ENCODE measurements at places on chromosomes 4 and X. TPM values are rescaled to one million over a fixed set of nuclear protein-coding genes. Genes with fewer than 3 reads are reported as not detected.

Gene XAGE1A
- total RNA-seq = 0.75 TPM

Gene AFF2
- 13.4 TPM for total RNA-seq

Gene CHRDL1
- total RNA-seq = 95.8 TPM

Gene FGB
- total RNA-seq = 1.2 TPM

Gene USP26
- not detected for total RNA-seq

Gene NSUN7
- total RNA-seq = 5.7 TPM

Gene MTNR1A
- total RNA-seq = not detected

Gene DGKK
- total RNA-seq = 0.09 TPM

Gene RHOH
- 8.8 TPM for total RNA-seq

Gene TRPC5OS
- not detected for total RNA-seq

DNA sequence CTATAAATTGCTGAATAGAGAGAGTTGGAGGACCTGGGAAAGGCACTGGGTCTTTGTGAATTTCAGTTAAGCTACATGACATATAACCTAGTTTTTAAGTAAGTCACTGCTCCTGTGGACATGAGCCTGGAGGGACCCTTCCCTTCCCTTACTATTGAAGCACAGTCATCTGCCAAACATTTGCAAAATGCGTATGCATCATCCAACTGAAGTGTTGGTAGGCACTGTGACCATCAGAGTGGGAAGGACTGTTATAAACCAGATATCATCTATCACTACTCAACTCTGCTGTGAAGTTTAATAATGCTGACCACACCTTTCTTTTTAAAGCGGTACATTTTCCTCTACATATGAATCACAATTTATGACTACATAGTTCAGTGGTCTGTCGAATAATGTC lies 5.2 kb downstream of the GABRA3 start:
- no peak for DNase-seq

GRCh38 chr4:20960291-20960690 lies 260.0 kb downstream of the PACRGL start:
- no peak for DNase-seq

GRCh38 chrX:26558719-26559386 lies 342.9 kb downstream of the MAGEB5 start:
- no peak for DNase-seq

- no peak for DNase-seq
These were observed 13.5 kb downstream of the RPS6KA3 start for GRCh38 chrX:20253232-20253543.

DNA sequence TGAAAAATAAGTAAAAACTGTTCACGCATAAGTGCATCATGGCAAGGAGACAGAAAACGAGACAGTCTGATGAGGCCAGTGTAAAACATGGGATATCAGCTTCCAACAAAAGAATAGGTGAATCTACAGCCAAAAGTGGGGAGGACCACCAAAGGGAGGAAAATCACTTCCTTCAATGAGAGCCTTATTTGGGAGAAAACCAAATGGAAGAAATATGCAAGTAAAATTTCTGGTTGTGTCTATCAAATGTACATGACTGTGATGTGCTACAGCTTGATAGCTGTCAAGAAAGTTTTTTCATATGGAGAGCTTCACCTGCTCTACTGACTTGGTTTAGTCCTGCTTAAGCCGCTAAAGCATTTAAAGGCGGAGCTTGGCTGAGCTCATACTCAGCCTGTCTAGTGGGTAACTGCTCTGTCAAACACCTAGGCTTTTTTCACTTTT lies 66.2 kb downstream of the MAGEA1 start:
- no peak for DNase-seq

- DNase-seq = peak; percentile 81
These were observed at the start of gene STK32B for GRCh38 chr4:5051278-5052203. Gene STK32B (plus strand): TSS chr4:5051480.

GRCh38 chr4:170400361-170400760 lies 310.6 kb upstream of the AADAT start:
- no peak for DNase-seq

DNA sequence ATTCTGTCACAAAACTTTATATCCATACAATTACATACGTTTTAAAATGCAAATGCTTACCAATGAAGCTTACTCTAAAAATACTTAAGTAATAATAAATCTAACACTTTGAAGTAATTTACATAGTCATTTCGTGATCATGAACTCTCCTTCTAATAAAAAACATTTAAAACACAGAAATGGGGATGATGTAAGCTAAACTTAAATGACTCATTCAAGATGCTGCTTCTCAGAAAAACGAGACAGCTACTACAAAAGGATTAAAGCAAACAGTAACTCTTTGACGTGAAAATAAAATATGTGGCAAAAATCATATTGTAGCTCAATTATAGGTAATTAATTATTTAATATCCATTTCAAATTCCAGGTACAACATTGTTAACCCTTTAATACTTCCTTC lies 148.7 kb downstream of the FGF16 start:
- no peak for DNase-seq

GRCh38 chr4:20456407-20456806 lies 204.7 kb downstream of the SLIT2 start:
- DNase-seq = no peak

GRCh38 chr4:106835919-106836318 lies 200.2 kb downstream of the DKK2 start:
- no peak for DNase-seq

DNA sequence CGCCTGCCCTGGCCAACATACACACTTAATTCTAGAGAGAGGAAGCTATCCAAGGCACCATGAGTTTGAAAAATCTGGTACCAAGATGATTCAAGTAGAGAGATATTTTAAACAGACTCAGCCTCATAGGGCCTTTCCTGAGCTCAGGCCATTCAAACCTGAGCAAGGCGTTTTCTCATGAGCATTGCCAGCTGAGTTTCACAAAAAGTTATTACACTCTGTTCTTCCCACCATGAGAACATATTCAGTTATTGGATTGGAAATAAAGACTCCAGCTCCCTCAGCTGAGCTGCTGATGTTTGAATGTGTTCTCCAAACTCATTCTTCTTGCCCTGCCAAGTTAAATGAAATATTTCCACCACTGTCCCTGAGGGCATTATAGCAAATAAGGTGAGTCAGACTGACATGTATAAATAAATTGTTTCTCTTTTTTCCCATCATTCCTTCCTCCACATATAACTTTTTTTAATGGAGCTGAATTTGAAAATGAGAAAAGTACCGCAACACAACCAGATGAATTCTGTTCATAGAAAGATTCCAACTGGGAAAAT lies 429.6 kb downstream of the RAB28 start:
- no peak for DNase-seq

- DNase-seq = no peak
These were observed 39.4 kb downstream of the NLRP2B start for GRCh38 chrX:57640674-57641016.

GRCh38 chr4:126087101-126087500 lies 772.3 kb downstream of the FAT4 start:
- no peak for DNase-seq

DNA sequence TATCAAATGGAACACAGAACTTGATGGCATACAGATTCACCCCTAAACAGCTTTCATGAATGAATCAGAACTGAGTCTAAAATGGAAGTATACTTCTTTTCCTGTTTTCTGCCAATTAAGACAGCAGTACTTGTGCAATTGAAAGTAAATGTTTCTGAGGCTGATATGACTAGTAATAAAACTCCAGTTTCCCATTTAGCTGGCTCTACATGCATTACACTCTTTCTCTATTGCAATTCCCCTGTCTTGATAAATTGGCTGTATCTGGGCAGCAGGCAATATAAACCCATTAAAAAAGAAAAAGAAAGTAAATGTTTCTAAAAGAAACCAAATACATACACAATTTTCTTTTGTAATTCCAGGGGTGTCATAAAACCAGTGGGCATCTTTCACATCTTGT lies 4.6 kb downstream of the NOA1 start:
- DNase-seq = no peak

DNA sequence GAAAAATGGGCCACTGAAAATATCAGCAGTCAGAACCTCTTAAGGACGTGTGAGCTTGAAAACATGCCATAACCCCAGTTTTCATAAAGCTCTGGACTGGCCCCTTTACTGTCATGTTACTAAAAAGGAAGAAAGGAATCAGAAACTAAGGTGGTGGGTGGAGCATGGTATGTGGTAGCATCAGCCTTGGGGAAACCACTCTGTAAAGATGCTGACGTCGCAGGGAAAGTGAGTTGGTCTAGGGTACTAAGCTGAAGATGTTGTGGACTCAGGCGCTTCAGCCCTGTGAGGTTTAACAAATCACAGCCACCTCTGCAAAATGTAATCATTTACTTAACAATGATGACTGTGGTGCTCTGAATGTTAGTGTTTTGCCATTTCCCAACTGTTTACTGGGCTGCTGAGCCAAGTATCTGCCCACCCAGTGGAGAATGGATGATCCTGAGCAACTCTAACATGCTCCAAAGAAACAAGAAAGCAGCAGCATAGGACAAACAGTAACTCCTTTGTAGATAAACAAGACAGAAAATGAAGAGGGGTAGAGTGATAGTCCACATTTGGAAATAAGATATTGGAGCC lies 33.4 kb downstream of the C4orf54 start:
- no peak for DNase-seq

GRCh38 chr4:169070071-169070894 lies 60.2 kb upstream of the CBR4 start:
- no peak for DNase-seq

GRCh38 chr4:56570041-56570440 lies 64.5 kb downstream of the ARL9 start:
- DNase-seq = no peak

GRCh38 chr4:5845035-5845905 lies 47.6 kb downstream of the CRMP1 start:
- no peak for DNase-seq

GRCh38 chr4:24656906-24657305 lies 72.6 kb upstream of the DHX15 start:
- no peak for DNase-seq

GRCh38 chr4:139557556-139558110 lies 1.6 kb upstream of the SETD7 start:
- no peak for DNase-seq

GRCh38 chrX:38817004-38817703 lies 15.9 kb downstream of the MID1IP1 start:
- DNase-seq = peak; percentile 58

DNA sequence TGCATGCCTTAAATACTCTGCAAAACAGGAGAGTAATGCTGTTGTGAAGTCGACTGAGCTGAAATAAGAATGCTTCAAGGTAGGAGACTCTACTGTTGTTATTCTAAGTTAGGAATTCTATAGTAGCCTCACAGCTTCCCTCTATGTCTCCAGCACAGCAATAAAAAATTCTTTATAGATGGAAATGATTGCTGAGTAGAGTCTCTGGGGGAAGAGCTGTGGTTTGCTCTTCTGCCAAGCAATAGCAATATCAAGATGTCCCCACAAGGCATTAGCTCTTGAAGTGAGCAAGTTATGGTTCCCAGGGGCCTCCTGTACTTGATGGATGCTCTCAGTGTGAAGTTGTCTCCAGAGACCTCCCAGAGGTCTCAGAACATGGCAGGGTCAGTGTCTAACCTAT lies 880.6 kb upstream of the FRG1 start:
- DNase-seq = no peak

GRCh38 chrX:11159149-11159548 lies 48.0 kb downstream of the HCCS start:
- no peak for DNase-seq

- DNase-seq = no peak
These were observed 5.0 kb downstream of the HPSE start for GRCh38 chr4:83329521-83330110.

DNA sequence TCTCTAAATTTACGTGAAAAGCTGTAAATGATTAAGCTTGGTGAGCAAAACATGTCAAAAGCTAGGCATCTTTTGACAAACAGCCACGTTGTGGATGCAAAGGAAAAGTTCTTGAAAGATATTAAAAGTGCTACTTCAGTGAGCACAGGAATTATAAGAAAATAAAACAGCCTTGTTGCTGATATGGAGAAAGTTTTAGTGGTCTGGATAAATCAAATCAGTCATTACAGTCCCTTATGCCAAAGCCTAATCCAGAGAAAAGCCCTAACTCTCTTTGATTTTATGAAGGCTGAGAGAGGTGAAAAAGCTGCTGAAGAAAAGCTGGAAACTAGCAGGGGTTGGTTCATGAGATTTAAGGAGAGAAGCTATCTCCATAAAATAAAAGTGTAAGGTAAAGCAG lies 487.2 kb downstream of the CCSER1 start:
- DNase-seq = no peak

DNA sequence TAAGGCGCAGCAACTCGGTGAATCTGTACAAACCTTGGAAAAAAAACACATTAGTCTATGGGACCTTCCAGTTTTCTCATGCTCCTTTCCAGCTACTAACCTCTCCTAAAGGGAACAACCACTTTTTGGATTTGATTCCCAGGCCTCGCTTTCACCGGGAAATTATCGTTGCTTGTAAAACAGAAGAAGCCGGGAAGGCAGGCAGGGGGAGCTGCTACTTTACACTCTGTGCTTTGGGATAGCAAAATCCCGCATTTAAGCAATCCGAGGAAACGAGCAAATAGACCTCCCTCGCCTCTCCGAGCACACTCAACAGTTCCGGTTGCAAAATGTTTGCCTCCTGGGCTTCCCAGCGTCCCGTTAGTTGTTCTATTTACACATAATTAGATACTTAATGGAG lies 1.2 kb downstream of the CD38 start:
- DNase-seq = peak; percentile 70

DNA sequence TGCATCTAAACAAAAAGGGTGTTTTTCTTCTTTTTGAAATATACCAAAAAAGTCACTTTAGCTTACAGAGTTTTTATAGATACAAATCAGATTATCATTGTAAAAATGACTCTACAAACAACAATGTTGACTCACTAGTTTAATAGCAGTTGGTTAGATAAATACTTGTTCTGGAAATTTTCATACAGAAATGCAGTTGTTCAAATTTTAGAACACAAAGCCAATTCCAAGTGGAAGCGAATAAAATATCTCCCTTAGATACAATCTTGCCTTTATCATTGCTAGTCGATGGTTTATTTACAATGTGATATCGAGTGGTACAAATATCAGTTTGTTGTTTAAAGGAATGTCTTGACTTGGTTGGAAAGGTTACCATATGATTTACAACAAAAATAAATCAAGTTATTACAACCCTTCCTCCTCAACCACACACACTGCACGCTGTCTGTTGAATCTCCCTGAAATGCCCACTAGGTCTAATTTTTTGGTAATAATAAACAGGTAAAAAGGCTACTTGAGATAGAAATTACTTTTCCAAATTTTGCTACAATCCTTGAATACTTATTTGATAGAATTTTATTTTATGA lies 114.8 kb downstream of the CDS1 start:
- no peak for DNase-seq

DNA sequence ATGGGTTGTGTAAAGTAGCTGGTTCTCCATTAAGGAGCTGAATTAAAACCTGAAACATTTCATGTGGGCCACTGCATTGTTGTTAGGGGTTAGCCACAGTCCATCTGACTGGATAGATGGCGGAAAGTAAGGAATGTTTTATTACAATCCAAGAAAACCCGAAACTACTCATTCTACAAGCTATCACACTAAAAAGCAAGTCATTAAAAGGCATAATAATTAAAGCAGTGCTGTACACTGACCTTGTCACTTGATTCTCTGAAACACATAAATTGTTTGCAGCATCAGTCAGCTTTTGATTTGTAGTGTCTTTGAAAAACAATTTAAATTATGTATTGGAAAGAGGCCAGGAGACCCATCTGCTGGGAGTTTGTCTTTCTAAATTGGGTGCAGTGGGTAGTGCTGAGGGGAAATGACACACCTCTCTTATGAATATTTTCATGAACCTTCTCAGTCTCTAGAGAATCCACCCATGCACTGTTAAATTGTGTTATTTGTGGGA lies 75.7 kb upstream of the ANK2 start:
- no peak for DNase-seq
